ENCODE measurements at places on chromosomes 6 and 20.

DNA sequence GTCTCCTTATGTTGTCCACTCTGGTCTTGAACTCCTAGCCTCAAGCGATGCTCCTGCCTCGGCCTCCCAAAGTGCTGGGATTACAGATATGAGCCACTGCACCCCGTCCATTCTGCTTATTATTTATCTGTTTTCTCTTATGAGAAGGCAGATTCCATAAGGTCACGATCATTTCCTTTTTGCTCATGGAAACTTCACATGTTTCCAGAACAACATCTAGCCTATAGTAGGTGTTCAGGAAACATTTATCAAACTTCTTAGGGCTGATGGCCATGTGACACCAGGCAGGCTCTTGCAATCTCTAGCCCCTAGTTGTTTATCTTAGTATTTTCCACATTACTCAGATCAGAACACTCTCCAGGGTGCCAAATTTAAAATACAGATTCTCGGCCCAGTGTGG, 61.2 kb downstream of the ZFP64 start:
- H3K4me3 ChIP-seq: no peak overlapping the region
- H3K36me3 ChIP-seq: peaks cover 13% of the 10 kb centered on the region
- H3K4me1 ChIP-seq: no peaks in the 10 kb centered on the region
- H3K27me3 ChIP-seq: no peaks in the 10 kb centered on the region
- DNase-seq: no peak

DNA sequence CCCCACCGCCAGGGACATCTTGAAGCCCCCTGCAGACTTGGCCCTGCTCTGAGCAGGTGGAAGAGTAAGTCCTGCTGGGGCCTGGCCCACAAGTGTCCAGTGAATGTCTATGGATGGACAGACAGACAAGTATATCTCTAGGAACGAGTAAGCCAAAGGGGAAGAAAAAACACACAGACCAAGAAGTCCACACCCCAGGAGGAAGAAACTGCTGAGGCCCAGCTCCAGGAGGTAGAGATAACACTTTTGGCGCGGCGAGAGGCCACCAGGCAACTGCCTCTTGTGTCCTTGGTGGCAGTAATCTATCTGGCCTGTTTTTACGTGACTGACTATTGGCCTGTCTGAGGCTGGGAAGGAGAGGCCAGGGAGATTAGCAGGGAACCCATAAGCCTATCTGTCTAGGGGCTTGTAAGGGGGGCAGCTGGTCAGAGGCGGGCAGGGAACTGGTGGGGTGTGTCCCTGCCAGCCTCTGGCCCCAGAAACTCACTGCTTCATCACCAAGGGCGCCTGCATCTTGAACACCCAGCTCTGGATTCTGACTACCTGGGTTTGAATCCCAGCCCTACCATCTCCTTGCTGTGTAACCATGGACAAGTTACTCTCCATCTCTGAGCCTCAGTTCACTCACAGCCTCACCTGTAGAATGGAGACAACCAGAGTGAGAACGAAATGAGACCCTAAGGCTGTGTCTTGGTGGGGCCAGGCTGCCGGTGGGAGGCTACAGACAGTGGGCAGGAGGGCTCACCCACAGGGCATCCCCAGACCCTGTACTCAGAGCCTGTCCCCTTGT, 31.3 kb downstream of the C20orf203 start:
- no peak overlapping the region for H3K4me3 ChIP-seq
- no peak for DNase-seq
- H3K27me3 ChIP-seq: no peaks in the 10 kb centered on the region
- H3K4me1 ChIP-seq: peaks cover 5% of the 10 kb centered on the region
- no peaks in the 10 kb centered on the region for H3K36me3 ChIP-seq

- H3K27ac ChIP-seq: no peak overlapping the region
- H3K27me3 ChIP-seq: peaks cover 33% of the 10 kb centered on the region
These were observed 13.3 kb downstream of the PKHD1 start for GRCh38 chr6:52074155-52074554.

DNA sequence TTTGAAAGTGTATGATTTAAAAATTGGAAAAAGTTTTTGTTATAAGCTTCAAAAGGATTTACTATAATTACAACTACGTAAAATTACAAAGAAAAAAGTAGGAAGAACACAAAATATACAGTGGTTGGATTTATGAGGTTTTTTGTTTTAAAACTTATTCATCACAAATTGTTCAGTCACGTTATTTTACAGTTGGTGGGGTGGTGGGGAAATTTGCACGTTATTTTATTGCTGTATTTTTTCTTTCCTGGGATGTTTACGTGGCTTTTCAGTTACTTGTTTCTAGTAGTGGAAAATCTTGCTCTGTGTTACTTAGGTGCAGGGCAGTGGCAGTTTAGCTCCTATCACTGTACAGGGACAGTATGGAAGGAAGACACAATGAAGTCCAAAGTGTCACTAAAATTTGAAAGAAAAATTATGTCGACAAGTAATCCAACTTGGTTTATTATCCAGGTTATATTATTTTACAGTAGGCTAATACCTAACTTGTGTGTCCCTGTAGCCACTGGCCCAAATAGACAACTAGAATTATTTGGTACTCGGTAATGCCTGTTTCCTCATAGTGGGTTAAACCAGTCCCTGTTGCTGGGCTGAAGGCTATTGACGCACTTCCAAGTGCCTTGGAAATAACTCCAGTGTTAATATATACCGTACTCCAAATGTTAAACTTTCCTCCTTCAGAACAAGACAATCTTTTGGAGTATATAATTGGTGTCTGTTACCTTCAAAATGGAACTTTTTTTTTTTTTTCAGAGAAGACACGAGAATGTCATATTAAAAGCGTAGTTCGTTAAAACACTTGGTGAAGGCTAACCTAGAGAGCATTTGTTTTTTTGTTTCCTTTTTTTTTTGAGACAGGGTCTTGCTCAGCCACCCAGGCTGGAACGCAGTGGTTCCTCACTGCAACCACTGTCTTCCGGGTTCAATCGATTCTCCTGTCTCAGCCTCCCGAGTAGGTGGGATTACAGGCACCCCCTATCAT, 4.6 kb downstream of the JARID2 start:
- no peak overlapping the region for H3K4me3 ChIP-seq
- H3K27ac ChIP-seq: peak overlapping the region; percentile 17
- no peak for DNase-seq
- no peaks in the 10 kb centered on the region for H3K36me3 ChIP-seq

- no peak for DNase-seq
- peaks cover 9% of the 10 kb centered on the region for H3K36me3 ChIP-seq
- no peak overlapping the region for H3K27ac ChIP-seq
- H3K4me3 ChIP-seq: no peak overlapping the region
- H3K27me3 ChIP-seq: no peaks in the 10 kb centered on the region
These were observed 7.9 kb upstream of the SDCBP2 start for GRCh38 chr20:1336699-1337367.

Measured in mesothelial cell of epicardium (in vitro differentiated cells).